IMR-90 (cell line): ENCODE measurements at places on chromosomes 2 and 18.

GRCh38 chr2:6908291-6908690 is 8.9 kb upstream of the RNF144A start:
- H3K4me1 ChIP-seq: no peaks in the 10 kb centered on the region
- no peaks in the 10 kb centered on the region for H3K27me3 ChIP-seq
- H3K4me3 ChIP-seq: no peak overlapping the region
- no peaks in the 10 kb centered on the region for H3K36me3 ChIP-seq

- H3K27ac ChIP-seq: no peak overlapping the region
- H3K36me3 ChIP-seq: no peaks in the 10 kb centered on the region
- no peak for DNase-seq
- H3K4me1 ChIP-seq: no peaks in the 10 kb centered on the region
- H3K4me3 ChIP-seq: no peak overlapping the region
Observed at GRCh38 chr2:178265851-178266250, 71.5 kb downstream of the OSBPL6 start.

DNA sequence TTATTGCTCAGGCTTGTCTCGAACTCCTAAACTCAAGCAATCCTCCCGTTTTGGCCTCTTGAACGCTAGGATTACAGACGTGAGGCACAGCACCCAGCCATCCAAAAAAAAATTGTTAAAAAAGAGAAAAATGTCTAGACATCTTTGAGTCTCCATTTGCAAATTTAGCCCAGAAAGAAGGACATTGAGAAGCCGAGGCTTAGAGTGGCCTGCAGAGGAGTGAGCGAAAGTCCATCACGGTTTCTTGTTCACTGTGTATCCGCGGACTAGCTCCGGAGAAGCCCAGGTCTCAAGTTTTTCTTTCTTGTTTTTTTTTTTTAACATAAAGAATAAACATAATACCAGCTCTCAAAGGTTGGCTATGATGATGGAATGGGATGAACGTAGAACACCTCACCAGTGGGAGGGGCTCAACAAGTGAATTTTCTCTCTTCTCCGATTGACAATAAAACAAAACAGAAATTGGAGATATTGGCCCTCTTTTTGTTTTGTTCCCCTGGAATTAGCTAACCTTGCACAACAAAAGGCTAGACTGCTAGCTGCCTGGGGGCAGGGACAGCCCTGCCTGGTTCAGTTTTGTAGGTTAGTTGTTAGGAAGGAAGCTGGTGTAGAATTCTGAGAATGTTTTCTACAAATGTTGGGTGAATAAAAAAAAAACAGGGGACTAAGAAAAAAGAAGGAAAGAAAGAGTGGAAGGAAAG is 163.4 kb downstream of the MYCN start:
- H3K4me1 ChIP-seq: no peaks in the 10 kb centered on the region
- H3K27ac ChIP-seq: no peak overlapping the region
- no peaks in the 10 kb centered on the region for H3K36me3 ChIP-seq
- H3K27me3 ChIP-seq: no peaks in the 10 kb centered on the region
- no peak for DNase-seq

- H3K4me1 ChIP-seq: no peaks in the 10 kb centered on the region
- no peak overlapping the region for H3K4me3 ChIP-seq
- no peak overlapping the region for H3K27ac ChIP-seq
- DNase-seq: no peak
Observed at GRCh38 chr18:50607378-50607926, 47.6 kb downstream of the MAPK4 start.

- no peak overlapping the region for H3K27ac ChIP-seq
- no peaks in the 10 kb centered on the region for H3K36me3 ChIP-seq
- H3K4me1 ChIP-seq: no peaks in the 10 kb centered on the region
- no peak overlapping the region for H3K4me3 ChIP-seq
Observed at GRCh38 chr2:216072473-216072872, 9.1 kb downstream of the PECR start.

DNA sequence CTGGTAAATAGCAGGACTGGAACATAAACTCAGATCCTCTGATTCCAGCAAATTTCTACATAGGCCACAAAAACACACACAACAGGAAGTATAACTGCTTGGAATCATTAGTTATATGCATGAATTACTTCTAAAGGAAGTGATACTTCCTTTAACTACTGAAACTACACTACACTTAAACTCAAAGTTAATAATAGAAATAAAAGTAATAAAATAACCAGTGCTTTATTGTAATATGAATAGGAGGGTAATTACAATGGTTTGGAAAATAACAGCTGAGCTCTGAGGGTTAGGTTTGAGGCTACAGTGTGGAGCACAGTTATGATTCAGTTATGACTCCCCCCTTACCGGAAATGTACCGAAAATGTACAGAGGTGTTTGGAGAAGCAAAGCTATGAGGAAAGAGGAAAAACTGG is 18.5 kb upstream of the POLI start:
- H3K4me3 ChIP-seq: no peak overlapping the region
- peaks cover 1% of the 10 kb centered on the region; the same call in 1 of the 2 replicates for H3K27me3 ChIP-seq
- no peaks in the 10 kb centered on the region for H3K36me3 ChIP-seq
- DNase-seq: no peak
- no peaks in the 10 kb centered on the region for H3K4me1 ChIP-seq

DNA sequence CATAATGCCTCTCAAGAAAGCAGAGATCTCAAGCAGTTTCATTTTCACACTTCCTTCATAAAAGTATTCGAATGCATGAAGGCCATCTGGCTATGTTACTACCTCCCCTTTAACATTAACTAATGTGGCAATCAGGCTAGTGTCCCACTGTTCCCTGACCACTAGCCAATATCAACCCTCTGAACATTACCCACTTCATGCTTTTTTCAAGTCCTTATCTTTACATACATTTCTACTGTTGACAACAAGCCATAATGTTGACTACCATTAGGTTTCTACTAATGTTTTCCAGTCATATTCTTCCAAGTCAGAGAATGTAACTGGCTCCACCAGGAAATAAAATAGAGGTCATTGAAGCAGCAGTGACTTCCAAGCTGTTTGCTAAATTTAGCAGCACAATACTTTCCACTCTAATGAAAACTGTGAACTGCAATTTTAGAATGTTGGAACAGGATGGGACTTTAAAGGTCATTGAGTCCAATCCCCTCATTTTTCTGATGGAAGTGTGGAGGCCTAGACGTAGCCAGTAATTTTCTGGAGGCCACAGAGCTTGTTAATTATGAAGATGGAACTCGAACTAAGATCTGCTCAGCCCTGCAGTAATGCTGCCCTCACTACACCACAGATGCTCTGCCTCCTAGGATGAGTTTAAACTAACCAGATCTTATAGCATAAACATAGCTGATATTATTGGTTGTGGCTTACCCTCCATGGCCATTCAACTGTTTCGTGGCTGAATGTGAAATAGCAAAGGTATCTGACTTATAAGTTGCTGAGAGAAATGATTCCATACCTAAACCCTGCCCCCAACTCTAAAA is 630 bp upstream of the PPP1R1C start:
- DNase-seq: peak; percentile 38
- no peak overlapping the region for H3K27ac ChIP-seq
- peaks cover 2% of the 10 kb centered on the region; the same call in 1 of the 2 replicates for H3K4me1 ChIP-seq

DNA sequence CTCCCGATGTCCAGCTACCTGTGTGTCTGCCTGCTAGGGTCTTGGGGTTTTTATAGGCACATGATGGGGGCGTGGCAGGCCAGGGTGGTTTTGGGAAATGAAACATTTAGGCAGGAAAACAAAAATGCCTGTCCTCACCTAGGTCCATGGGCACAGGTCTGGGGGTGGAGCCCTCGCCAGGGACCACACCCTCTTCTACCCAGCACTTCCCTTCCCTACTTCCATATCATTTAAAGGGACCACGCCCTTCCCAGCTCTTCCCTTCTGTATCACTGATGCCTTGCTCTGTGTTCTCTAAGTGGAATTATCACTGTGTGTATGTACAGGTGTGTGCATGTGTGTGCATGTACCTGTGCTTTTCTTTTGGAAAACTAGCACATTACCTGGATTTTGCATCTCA is 6.3 kb downstream of the UGT1A1 start:
- no peak overlapping the region for H3K27ac ChIP-seq
- peaks cover 12% of the 10 kb centered on the region for H3K4me1 ChIP-seq
- H3K27me3 ChIP-seq: no peaks in the 10 kb centered on the region
- no peak overlapping the region for H3K4me3 ChIP-seq

- no peak overlapping the region for H3K4me3 ChIP-seq
- peaks cover 2% of the 10 kb centered on the region; the same call in 1 of the 2 replicates for H3K4me1 ChIP-seq
- no peaks in the 10 kb centered on the region for H3K36me3 ChIP-seq
- no peak overlapping the region for H3K27ac ChIP-seq
- no peaks in the 10 kb centered on the region for H3K27me3 ChIP-seq
Observed at GRCh38 chr2:147649286-147649685, 195.5 kb upstream of the ACVR2A start.

GRCh38 chr2:162888652-162889051 is 50.1 kb upstream of the KCNH7 start:
- DNase-seq: no peak
- H3K4me3 ChIP-seq: no peak overlapping the region
- H3K4me1 ChIP-seq: no peaks in the 10 kb centered on the region
- no peaks in the 10 kb centered on the region for H3K36me3 ChIP-seq

DNA sequence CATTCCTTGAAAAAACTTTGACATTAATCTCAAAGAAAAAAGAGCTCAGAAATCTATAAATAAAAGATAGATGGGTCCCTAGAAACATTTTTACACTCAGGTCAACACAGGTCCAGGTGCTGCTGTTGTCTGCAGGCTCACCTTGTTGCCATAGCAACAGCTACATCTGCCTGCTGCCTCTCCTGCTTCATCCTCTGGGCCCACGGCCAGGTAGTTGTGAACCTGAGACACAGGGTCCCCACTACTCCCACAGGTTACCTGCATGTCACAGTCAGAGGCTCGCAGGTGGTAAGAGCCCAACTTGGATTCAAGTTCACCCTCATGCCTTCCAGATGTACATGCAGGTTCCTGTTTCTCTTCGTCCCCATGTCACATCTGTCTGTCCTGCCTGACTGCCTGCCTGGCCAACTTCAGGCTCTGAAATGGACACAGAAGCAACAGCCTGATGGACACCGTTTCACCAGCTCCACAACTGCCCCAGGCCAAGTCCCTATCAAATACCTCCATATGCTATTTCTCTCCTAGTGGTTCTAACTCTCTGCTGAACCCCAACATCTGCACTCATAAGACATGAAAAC is 88.3 kb upstream of the SALL3 start:
- no peak overlapping the region for H3K27ac ChIP-seq
- no peaks in the 10 kb centered on the region for H3K36me3 ChIP-seq
- H3K4me3 ChIP-seq: no peak overlapping the region
- no peak for DNase-seq

DNA sequence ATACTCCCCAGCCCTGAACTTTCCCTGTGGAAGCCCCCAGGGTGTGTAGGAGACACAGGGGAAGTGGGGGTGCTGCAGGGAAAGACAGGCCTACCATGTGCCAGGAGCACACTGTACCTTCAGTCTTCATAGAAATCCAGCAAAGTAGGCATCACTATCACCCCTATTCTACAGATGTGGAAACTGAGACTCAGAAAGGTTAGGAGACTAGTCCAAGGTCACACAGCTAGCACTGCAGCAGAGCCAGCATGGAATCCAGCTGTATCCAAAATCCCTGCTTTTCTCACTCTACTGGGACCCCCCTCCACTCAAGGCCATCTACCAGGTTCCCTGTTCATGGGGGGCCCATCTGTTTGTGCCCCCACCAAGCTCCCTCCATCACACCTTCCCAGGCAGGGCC is 6.8 kb downstream of the DNPEP start:
- H3K4me1 ChIP-seq: peaks cover 16% of the 10 kb centered on the region; the same call in 1 of the 2 replicates
- H3K36me3 ChIP-seq: peaks cover 52% of the 10 kb centered on the region
- H3K4me3 ChIP-seq: no peak overlapping the region

- peaks cover 83% of the 10 kb centered on the region for H3K36me3 ChIP-seq
- H3K27me3 ChIP-seq: no peaks in the 10 kb centered on the region
- H3K27ac ChIP-seq: peak overlapping the region; percentile 11; the same call in 1 of the 2 replicates
- DNase-seq: no peak
- no peak overlapping the region for H3K4me3 ChIP-seq
Observed at GRCh38 chr2:105368759-105369408, 30.0 kb downstream of the FHL2 start.

DNA sequence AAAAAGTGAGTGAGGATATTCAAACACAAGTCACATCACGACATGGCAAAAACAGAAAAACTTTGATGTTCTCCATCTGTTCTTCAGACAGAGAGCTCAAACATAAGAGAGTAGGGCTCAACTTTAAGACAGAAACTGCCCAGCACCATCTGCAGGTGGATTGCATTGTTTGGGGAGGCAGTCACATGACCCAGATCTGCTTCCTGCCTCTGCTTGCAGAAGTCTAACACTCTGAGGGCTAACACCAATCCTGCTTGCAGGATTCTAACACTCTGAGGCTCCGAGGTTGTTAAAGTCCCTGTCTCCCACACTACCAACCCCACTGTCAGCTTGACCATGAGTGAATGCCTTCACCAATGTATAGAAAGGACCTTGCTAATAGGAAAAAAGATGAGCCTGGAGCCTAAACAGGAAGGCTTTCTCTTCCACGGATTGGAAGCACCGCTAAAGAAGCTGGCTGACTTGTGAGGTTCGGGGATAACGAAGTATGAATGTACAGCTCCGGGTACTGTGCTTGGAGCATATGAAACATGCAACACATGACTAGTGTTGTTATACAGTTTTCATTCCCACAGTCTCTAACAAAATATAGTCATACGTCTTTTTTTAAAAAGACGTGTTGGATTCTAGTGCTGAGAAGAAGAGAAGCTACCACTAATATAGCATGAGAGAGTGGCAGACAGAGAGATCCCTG is 176.6 kb upstream of the CREB1 start:
- H3K27me3 ChIP-seq: no peaks in the 10 kb centered on the region
- no peak overlapping the region for H3K4me3 ChIP-seq
- H3K27ac ChIP-seq: no peak overlapping the region
- DNase-seq: peak; percentile 20
- no peaks in the 10 kb centered on the region for H3K36me3 ChIP-seq
- H3K4me1 ChIP-seq: peaks cover 2% of the 10 kb centered on the region; the same call in 1 of the 2 replicates

GRCh38 chr18:57025540-57025939 is 121.3 kb upstream of the BOD1L2 start:
- no peaks in the 10 kb centered on the region for H3K27me3 ChIP-seq
- H3K4me1 ChIP-seq: no peaks in the 10 kb centered on the region
- H3K36me3 ChIP-seq: peaks cover 12% of the 10 kb centered on the region

DNA sequence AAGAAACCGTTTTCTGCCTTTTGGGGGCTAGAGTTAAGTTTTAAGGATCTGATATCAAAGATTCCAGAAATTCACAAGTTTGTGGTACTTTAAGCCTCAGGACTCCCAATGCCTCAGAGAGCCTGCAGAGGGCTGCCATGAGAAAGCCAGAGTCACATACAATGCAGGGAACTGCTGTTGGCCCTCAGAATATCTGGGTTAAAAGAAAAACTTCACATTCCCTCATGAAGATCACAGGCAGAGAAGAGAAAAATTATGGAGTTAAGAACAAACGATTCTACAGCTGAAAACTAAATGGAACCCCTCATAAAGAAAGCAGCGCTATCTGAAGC is 39.5 kb downstream of the HDAC4 start:
- peaks cover 7% of the 10 kb centered on the region for H3K36me3 ChIP-seq
- H3K4me1 ChIP-seq: peaks cover 9% of the 10 kb centered on the region; the same call in 1 of the 2 replicates
- H3K27ac ChIP-seq: no peak overlapping the region

- peaks cover 2% of the 10 kb centered on the region; the same call in 1 of the 2 replicates for H3K4me1 ChIP-seq
- no peaks in the 10 kb centered on the region for H3K36me3 ChIP-seq
- no peaks in the 10 kb centered on the region for H3K27me3 ChIP-seq
- no peak overlapping the region for H3K27ac ChIP-seq
- H3K4me3 ChIP-seq: no peak overlapping the region
Observed at GRCh38 chr2:180413336-180413735, 406.2 kb upstream of the CWC22 start.
